ENCODE measurements at places on chromosomes 2 and 18.

DNA sequence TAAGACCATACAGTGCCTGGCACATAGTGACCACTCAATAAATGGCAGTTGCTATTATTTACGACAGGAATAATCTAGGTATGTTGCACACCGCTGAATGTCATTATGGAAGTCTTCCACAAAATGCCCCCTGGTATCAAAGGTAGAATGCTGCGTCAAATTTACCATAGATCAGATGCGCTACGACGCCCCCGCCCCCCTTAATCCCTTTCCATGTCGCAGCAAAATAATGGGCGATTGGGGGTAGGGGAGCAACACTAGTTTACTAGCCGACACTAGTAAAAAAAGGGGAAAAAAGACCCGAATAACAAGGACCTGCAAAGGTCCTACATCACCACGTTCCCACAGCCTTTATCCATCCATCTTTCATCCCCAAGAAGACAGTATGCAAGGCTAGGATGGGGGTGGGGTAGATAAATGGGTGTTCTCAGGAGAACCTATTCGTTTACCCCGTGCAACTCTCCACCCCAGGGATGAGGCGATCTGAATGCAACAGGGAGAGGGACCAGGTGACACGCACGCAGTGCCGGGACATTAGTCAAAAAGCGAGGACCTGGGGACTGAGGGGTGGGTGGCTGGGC is 455 bp downstream of the PREPL start:
- peak; percentile 61 for DNase-seq

DNA sequence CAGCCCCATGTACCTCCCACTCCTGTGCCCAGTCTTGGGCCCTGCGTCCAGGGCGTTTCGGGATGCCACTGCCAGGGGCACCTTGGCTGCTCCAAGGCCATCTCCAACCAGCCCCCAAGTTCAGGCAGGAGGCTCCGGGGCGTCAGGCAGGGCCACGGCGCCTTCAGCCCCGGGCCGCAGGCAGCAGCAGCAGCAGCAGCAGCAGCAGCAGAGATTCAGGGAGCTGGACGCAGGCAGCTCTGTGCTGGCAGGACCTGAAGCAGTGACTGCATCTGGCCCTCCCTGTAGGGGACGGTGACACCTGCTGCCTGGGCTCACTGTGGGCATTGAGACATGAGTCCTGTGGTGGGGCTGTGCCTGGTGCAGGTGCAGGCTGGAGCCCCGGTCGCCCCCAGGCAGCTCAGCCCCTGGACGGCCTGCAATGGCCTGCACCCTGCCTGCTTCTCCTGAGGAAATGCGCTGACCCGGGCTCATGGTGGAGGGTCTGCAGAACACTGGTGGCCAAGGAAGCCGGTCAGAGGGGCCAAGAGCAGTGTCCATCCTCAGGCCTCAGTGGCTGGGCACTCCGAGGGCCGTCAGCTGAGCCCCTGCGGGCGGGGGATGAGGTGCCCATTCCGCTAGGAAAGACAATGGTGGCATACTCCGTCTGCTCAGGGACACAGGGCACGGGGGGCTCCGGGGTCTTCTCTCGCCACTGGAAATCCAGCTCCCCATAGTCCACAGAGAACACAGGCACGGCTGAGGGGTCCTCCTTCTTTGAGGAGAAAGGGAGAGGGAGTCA is 8.0 kb downstream of the PDCD1 start:
- DNase-seq = no peak

DNA sequence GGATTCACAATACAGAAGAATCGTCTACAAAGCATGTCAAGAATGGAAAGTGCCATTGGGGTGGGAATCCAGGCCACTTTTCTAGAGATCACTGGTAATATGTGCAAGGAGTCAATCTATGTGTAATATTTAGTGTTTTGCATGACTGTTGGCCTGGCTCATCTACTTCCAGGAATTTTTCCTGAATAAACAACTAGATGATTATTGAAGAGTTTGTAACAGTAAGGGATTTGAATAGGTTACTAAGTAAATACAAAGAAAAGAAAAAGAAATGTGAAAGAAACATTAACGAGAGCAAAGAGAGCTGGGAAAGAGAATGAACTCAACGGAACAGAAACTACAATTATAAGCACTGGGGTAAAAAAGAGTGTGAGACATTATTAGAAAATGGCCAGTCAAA is 406.0 kb downstream of the TGIF1 start:
- DNase-seq = no peak

GRCh38 chr2:9398881-9399780 is 24.2 kb downstream of the ITGB1BP1 start:
- no peak for DNase-seq

DNA sequence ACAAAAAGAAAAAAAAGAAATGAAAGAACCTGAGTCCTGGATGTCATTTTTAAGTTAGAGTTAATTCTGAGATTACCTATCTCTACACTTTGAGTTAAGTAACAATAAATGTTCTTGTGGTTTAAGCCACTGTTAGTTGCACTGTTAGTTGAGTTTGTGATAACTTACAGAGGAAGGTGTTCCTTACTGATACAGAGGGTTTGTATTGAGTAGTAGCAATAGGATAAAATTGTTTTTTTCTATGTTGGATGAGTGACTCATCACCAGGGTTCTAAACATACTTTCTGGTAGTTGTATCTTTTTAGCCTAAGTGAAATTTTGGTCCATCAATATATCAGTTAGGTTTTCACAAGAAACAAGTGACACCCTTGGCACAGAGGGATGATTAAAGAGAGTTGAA is 4.0 kb upstream of the LCLAT1 start:
- DNase-seq = no peak

Data from GM23248 (cell line).